ENCODE measurements at places on chromosomes 3 and 15.

- DNase-seq: no peak
Observed at GRCh38 chr3:152011812-152012735, 138.6 kb downstream of the SUCNR1 start.

DNA sequence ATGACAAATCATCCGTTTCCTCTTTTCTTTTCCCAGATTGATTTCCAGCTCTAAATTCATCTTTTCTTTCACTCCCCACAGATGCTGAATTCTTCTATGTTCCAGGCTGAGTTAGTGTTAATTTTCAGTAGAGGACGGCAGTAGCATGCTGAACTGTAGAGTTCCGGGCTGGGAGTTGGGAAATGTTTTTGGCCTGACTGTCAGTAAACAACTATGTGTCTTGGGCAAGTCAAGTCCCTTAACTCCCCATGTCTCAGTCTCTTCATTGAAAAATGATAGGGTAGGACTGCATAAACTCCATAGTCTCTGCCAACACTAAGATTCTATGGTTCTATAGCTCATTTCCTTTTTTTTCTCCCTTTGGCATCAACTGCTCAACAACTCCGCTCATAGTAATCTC, 333.9 kb downstream of the TIGIT start:
- no peak for DNase-seq

- no peak for DNase-seq
Observed at GRCh38 chr15:35992791-35993190, 446.8 kb upstream of the DPH6 start.

GRCh38 chr3:58668247-58668646, 1.7 kb upstream of the FAM3D start:
- no peak for DNase-seq

- DNase-seq: no peak
Observed at GRCh38 chr15:94075349-94075748, 156.0 kb upstream of the MCTP2 start.
